ENCODE measurements at places on chromosomes 11 and 22.

- no peak for DNase-seq
Observed at GRCh38 chr11:80722629-80723028, 1281.8 kb upstream of the TENM4 start.

DNA sequence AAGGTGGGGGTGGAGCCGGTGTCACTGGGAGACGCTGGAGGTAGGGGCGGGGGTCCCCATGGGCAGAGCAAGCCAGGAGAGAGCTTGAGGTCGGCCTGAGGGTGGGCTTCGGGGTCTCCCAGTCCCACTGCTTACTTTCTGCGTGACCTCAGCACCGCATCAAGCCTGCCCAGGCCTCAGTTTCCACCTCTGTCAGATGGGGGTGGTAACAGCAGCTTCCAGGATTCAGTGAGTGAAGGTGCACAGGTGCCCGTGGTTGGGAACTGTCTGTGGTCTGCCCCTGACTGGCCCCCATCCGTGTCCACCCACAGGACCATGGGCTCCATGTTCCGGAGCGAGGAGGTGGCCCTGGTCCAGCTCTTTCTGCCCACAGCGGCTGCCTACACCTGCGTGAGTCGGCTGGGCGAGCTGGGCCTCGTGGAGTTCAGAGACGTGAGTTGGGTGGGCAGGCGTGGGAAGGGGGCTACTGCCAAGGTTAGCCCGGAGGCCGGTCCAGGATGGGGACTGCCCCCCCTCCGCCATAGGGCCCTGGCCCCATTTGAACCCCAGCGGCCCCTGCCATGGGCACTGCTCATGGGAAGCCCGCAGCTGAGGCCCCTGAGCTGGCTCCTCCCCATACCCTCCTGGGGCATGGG, 2.2 kb downstream of the TCIRG1 start:
- DNase-seq: no peak

DNA sequence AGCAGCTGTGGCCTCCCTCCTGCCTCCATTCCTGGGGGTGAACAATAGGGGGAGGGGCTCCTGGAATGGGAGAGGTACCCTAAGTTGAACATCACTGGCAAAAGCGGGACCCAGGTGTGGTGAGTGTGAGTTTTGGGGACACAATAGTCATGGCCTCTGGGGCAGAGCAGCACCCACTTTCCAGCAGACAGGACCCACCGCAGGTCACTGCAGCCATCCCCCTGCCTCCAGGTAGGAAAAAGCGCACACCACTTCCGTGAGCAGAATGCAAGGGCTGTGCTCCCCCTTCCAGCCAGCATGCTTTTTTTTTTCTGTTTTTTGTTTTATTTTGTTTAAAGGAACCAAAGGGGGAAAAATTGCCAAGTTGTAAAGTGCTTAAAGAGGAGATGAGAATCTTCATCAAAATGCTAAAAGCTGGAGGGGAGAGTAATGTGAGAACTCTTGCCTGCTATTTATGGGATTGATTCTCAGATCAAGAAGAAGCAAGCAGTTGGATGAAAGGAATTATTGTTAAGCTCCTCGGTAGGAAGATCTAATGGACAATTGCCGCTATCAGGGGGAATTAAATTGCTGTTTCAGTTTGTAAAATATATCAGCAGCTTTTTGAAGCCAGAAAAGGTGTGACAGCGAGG, 152.9 kb downstream of the FEZ1 start:
- DNase-seq: no peak

GRCh38 chr22:45207981-45208664, 32.6 kb downstream of the KIAA0930 start:
- no peak for DNase-seq

DNA sequence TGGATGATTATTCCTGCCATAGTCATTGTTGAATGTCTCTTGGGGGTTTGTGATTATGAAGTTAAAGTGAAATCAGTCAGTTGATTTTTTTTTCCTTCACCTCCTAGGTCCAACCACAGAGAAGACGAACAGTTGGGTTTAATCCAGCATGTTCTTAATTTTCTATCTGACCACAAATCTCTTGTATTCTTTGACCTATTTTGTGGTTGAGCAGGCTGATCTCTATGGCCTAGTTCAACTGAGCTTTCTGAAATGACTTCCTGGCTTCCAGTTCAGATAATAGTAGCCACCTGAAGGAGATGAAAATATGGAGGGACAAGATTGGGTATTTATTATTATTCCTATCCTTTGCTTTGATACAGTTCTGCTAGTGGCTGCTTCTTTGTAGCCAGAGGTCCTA, 5.2 kb upstream of the OR56A5 start:
- DNase-seq: no peak

- peak; percentile 41 for DNase-seq
Observed at GRCh38 chr11:67504950-67505581, at the start of gene PITPNM1. PITPNM1 (minus strand) TSS chr11:67505363; CDS start chr11:67504180, 1,183 bp downstream.

Data from activated CD4-positive, CD25-positive, alpha-beta regulatory T cell treated with anti-CD3 and anti-CD28 coated beads, Interleukin-2, amount 50 U/mL, for 16 hours (primary cell).